CD8-positive, alpha-beta memory T cell (primary cell): ENCODE measurements at places on chromosomes 6 and 20.

GRCh38 chr20:45269056-45269455 is 14.7 kb upstream of the SLPI start:
- DNase-seq: no peak

DNA sequence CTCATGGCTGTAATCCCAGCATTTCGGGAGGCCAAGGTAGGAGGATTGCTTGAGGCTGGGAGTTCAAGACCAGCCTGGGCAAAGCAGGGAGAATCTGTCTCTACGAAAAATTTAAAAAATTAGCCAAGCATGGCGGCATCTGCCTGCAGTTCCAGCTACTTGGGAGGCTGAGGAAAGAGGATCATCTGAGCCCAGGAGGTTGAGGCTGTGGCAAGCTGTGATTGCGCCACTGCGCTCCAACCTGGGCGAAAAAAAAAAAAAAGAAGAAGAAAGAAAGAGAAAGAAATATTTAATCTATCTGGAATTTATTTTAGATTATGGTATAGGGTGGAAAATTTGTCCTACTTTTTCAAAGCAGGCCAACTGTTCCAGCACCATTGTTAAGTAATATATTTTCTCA is 32.2 kb upstream of the HIVEP1 start:
- DNase-seq: no peak

GRCh38 chr6:149716181-149716963 is 1.5 kb downstream of the LATS1 start:
- no peak for DNase-seq

DNA sequence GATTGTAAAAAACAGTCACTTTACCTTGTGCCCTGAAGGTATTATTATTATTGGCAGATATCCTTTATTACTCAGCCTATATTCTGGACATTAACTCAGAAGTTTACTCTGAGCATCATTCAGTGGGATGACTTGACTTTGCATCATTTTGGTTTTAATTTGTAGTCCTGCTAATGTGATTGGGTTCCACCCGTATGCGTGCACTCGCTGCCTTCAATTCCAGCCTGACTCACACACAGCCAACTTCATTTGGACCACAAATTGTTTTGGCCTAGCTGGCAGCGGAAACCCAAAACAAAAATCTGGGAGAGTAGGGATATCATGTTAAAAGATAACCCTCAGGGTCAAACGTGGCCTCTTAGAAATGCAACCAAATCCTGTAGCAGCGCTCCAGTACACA is 704.4 kb upstream of the SLC35B3 start:
- no peak for DNase-seq

GRCh38 chr6:42394881-42395620 is 56.7 kb downstream of the TRERF1 start:
- DNase-seq: no peak

GRCh38 chr20:36847009-36847709 is 28.8 kb upstream of the TLDC2 start:
- no peak for DNase-seq

DNA sequence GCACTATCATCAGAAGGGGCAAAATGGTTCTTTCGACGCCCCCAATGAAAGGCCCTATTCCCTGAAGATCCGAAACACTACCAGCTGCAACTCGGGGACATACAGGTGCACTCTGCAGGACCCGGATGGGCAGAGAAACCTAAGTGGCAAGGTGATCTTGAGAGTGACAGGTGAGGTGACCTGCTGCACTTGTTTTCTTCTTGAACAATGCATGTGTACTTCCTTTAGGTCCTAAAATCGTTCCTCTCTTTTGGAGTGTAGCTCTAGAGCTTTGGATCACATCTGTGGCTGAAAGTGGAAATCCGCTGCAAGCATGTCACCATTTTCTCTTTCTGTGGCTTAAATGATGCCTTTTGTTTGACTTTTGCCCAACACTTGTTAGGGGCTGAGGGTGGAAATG is 14.0 kb downstream of the CD83 start:
- DNase-seq: no peak

DNA sequence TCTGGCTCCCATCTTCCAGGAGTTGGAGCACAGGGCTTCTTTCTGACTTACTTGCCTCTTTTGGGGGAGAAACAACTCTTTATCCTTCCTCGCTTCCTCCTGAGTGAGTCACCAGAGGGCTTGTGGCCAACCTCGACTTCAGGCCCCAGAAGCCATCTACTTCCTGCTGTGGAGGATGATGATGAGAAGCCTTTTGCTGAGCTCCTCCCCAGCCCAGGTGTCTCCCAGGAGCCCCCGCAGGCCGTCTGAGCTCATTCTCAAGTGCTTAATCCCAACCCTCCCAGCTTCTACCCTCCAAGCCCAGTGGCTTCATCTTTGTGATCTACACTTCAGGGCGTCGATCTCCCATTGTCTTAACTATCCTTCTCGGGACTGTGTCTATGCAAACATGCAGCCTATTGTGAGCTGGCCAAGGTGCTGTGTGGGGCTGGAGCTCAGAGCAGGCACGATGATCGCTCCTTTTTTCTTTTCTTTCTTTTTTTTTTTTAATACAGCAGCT is 27.9 kb downstream of the SDCBP2 start:
- DNase-seq: peak; percentile 61

DNA sequence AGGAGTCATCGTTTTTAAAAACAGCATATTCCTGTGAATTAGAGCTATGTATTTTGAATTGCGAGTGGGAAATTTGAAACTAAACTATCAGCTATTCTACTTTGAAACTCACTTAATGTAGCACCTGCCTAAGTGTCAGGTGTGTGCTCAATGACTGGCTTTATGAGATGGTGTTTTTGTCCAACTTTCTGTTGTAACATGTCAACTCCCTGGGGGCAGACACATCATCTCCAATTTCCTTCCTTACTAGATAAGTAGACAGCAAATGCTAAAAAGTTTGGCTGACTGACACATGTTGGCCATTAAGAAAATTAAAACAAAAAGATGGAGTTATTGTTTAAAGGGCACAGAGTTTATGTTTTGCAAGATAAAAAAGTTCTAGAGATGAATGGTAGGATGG is 226.9 kb downstream of the TFAP2B start:
- DNase-seq: no peak

GRCh38 chr6:28522594-28523240 is 3.0 kb upstream of the GPX5 start:
- DNase-seq: no peak

DNA sequence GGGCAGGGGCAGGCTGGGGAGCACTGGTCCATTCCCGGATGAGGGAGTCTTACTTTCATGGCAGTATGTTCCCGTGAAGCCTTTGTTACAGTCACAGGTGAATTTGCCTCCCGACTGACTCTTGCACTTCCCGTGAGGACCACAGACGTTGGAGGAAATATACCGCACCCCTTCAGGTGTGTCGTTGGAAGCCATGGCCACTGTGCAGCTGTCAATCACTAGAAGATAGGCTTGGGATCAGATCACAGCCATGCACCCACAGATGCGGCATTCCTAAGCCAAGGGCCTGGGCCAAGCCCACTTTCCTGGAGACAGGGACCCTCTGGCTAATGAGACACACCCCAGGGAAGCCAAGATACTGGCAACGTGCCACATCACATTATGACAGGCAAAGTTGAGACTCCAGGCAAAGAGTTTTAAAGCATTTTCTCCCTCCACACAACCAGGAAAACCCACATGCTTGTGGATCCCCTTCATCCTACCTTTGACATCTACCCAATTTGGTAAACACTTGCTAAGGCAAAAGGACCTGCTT is 26.8 kb downstream of the JAG1 start:
- no peak for DNase-seq

DNA sequence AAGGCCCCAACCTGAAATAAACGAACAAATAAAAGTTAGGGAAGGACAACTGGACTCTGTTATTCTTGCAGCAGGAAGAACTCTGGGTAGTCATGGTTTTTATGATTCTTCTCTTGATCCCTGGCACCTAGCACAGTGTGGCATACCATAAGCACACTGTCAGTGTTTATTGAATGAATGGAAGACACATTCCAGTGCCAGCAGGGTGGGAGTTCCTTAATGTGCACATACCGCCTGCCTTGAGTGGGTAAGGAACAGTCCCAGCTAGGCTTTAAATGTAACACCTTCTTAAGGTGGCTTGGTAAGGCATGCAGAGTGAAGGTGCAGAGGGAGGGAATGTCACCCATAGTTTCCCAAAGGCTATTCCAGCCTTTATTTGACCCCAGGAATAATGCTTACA is 162.9 kb upstream of the CEP162 start:
- no peak for DNase-seq

- no peak for DNase-seq
These were observed 157.2 kb downstream of the ZDHHC14 start for GRCh38 chr6:157538168-157538567.
